ENCODE measurements at places on chromosomes 6 and 20. TPM values are rescaled to one million over a fixed set of nuclear protein-coding genes. Genes with fewer than 3 reads are reported as not detected.

GRCh38 chr6:33428224-33428965, 8.5 kb downstream of the SYNGAP1 start:
- H3K4me1 ChIP-seq, result peaks cover 19% of the 10 kb centered on the region
- H3K4me3 ChIP-seq, result peak overlapping the region; percentile 5
- H3K36me3 ChIP-seq, result no peaks in the 10 kb centered on the region
- H3K27ac ChIP-seq, result peak overlapping the region; percentile 16
- no peak for DNase-seq

- H3K4me3 ChIP-seq, result no peak overlapping the region
- H3K4me1 ChIP-seq, result no peaks in the 10 kb centered on the region
- H3K36me3 ChIP-seq, result no peaks in the 10 kb centered on the region
These were observed 23.1 kb upstream of the DCBLD1 start for GRCh38 chr6:117459204-117459944.

DNA sequence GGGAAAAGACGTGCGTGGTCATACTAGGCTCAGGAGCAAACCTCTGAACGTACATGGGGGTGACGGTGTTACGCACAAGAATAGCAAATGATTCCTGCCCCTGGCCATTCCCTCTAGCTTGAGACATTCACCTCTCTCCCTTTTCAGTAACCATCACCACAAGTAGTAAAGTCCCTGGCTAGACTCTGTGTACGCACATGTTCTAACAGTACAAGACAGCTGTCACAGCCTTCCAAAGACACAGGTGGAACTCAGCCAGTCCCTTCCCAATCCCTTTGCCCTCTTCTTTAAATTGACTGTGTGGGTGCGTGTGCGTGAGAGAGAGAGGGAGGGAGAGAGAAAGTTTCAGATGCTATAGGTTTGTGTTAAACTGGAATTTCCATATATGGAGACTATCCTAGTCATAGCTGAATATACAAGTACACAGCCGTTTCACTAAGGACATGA, 67.3 kb downstream of the LY86 start:
- no peaks in the 10 kb centered on the region for H3K36me3 ChIP-seq
- peak overlapping the region; percentile 12 for H3K27ac ChIP-seq
- no peak overlapping the region for H3K4me3 ChIP-seq
- H3K27me3 ChIP-seq, result no peaks in the 10 kb centered on the region
- no peak for DNase-seq

DNA sequence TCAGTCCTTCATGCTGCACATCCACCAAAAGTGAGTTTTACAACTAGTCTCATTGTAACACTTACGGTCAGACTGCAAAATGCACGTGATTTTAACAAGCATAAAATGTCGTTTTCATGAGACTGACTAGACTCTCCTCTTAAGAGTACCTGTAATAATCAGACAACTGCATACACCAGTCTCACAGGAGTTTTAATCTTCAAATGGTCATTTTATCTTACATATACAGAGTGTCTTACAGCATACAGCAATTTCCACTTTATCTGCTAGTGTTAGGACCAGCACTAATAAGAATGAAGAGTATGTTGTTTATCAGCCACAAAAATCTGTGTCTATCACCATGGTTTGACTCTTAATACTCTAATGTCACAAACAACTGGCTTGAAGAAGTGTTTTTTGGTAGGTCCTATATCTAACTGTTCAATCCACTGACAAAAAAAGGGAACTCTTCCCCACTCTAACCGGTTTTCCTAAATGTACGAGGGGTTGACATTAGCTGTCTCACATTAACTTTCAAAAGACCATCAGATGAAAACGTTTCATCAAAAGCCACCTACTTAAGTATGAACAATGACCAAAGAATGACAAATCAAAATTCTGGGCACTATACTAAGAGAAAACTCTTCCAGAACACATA, 1.5 kb upstream of the ASF1A start:
- peaks cover 3% of the 10 kb centered on the region for H3K4me1 ChIP-seq
- H3K27ac ChIP-seq, result peak overlapping the region; percentile 92
- no peaks in the 10 kb centered on the region for H3K27me3 ChIP-seq
- no peaks in the 10 kb centered on the region for H3K36me3 ChIP-seq
- peak overlapping the region; percentile 93 for H3K4me3 ChIP-seq

DNA sequence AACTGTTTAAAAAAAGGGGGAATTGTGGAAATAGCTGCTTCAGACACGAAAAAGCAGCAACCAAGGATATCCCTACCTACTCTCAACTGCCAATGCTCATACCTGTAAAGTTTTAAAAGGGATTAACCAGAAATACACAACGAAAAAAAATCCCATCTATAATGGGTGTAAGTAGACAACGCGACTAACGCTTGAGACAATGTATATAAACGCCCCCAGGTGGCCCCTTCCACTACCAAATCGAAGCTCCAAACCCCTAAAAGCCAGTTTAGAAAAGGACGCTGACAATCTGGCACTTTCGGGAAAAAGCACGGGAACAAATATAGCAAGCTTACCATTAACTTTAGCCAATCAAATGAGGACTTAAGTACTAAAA, 94.5 kb upstream of the BTN3A2 start:
- H3K4me1 ChIP-seq, result no peaks in the 10 kb centered on the region
- no peaks in the 10 kb centered on the region for H3K36me3 ChIP-seq
- H3K27me3 ChIP-seq, result no peaks in the 10 kb centered on the region
- H3K4me3 ChIP-seq, result peak overlapping the region; percentile 33

DZANK1 gene
- 0.84 TPM for total RNA-seq

DNA sequence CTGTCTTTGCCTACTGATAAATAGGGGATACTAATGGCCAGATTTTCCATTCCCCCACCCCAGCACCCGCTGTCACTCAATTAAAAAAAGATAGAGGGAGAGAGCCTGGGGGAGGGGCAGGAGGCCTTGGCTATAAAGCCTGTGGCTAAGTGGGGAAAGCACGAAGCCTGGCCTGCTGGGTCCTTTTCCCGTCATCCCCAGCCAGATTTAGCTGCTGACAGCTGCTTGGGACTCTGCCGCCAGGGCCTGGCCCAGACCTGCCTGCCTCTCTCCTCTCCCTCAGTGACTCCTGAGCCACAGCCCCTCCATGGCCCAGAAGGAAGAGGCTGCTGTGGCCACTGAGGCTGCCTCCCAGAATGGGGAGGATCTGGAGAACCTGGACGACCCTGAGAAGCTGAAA, at the start of gene APOBEC2:
TSS of gene APOBEC2 (plus strand) at position 162 of the 400 bp plus-strand sequence. CDS start at position 308, 146 bp downstream.
- no peaks in the 10 kb centered on the region for H3K27me3 ChIP-seq
- H3K27ac ChIP-seq, result no peak within 1 kb of the TSS
- H3K4me1 ChIP-seq, result no peaks in the 10 kb centered on the region

MATN4 gene
- not detected for total RNA-seq

DNA sequence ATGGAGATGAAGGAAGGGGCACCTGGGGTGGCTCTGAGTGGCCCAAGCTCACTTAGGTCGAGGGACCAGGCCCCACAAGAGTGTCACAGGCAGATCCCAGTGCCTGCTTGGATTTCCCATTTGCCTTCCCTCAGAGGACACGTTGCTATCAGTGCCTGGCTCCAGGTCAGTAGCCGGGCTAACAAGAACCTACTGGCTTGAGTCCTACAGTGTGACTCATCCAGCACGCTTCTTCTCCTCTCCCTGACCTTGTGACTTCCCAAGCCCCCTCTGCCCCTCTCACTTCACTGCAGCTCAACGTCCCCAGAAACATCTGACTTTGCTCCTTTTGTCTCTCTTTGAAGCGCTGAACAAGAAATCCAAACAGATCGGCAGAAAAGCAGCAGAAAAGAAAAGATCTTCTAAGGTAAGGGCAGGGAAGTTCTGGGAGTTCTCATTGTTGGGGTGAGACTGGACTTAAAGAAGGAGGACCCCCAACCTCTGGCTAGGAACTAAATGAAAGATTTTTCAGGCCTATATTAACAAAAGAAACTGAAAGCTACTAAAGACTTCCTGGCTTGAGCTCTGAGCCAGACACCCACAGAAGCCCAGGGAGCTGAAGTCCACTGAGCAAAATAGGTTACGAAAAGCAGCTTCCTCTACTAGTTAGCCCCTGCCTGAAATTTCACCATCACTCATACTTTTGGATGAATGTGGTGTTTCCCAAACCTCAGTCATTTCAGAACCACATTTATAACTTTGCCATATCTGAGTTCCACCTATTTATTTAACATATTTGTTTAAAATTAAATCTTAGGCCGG, 21.5 kb downstream of the ASIP start:
- peak overlapping the region; percentile 24 for H3K4me3 ChIP-seq
- no peak for DNase-seq
- H3K36me3 ChIP-seq, result no peaks in the 10 kb centered on the region

SLC22A16 gene
- total RNA-seq, result 22.5 TPM

- H3K27ac ChIP-seq, result peak overlapping the region; percentile 41
- no peak for DNase-seq
- no peak overlapping the region for H3K4me3 ChIP-seq
- peaks cover 13% of the 10 kb centered on the region for H3K4me1 ChIP-seq
- no peaks in the 10 kb centered on the region for H3K36me3 ChIP-seq
These were observed 7.6 kb upstream of the CCN2 start for GRCh38 chr6:131958542-131959470.

FILIP1 gene
- 2.8 TPM for total RNA-seq

LTA gene
- total RNA-seq, result not detected

DNA sequence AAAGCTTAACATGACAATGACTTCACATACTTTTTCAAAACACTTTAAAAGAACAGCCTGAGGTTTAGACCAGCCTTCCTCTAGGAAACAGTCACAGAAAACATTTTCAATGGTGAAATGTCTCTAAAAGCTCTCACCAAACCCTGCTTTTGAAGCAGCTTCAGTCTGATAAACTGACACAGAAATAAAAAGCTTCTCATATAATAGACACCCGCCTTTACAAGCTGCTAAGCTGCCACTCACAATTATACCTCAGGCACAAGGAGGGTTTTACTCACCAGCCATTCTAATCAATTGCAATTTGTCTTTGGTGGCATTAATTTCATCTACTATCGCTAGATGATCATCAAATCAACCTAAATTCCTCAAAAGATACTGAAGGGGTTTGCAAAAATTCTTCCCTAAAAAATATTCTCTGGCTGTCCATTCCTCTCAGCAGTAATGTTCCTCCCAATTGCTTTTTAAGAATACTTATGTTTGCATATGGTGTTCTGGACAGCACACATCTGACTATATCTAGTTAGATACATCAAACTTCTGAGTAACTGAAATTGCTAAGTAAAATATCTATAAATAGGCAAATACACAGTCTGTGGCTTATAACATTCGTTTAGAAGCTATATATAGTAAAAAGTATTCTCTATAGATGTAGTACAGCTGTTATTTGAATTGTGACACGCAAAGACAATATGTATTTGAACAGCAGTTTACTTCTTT, 29.4 kb downstream of the KIF13A start:
- no peak overlapping the region for H3K4me3 ChIP-seq
- H3K36me3 ChIP-seq, result no peaks in the 10 kb centered on the region
- H3K27ac ChIP-seq, result no peak overlapping the region
- no peaks in the 10 kb centered on the region for H3K4me1 ChIP-seq

- no peaks in the 10 kb centered on the region for H3K4me1 ChIP-seq
- DNase-seq, result no peak
- H3K27ac ChIP-seq, result no peak overlapping the region
- no peak overlapping the region for H3K4me3 ChIP-seq
These were observed 137.1 kb upstream of the OLIG3 start for GRCh38 chr6:137631323-137631722.
